ENCODE measurements at places on chromosomes 16 and 17.

DNA sequence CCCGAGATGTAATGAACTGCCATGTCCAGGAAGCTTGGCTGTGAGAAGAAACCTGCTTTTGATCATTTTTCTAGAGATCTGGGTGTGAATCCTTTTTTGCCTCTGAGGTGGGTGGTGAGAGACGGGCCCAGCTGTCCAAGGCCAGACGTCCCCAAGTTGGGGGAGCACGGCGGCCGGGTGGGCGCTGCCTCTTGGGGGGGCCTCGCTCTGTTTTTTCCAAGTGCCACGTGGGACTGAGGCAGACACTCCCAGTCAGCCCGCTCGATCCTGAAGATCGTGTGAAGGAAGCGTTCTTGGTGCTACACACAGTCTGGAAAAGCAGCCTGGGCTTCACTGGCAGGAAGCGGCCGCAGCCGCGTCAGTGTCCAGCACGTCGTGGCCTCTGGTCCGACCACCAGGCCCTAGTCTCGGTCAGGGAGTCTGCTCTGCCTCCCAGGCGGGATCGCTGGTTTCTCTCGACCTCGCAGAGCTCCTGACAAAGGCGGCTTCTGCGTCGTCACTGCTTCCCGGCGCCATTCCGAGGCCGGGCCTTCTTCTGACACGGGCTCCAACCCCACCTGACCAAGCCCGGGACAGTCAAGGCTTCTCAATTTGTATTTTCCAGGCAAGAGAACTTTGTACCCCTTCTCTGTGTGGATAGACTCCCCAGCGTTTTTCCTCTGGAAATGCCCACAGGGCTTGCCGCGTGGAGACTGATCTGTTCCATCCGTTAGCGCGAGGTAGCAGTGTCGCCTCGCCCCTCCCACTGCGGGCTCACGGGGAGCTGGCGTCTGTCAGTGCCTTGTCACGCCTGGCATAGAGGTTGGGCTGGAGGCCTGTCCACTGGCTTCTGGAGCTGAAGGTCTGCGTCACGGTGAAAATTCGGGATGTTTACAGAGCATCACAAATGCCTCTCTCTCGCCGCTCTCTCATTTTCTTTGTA lies 12.4 kb downstream of the PRSS27 start:
- DNase-seq, result no peak

GRCh38 chr17:48961516-48962233 lies 6.7 kb downstream of the GIP start:
- peak; percentile 69 for DNase-seq

DNA sequence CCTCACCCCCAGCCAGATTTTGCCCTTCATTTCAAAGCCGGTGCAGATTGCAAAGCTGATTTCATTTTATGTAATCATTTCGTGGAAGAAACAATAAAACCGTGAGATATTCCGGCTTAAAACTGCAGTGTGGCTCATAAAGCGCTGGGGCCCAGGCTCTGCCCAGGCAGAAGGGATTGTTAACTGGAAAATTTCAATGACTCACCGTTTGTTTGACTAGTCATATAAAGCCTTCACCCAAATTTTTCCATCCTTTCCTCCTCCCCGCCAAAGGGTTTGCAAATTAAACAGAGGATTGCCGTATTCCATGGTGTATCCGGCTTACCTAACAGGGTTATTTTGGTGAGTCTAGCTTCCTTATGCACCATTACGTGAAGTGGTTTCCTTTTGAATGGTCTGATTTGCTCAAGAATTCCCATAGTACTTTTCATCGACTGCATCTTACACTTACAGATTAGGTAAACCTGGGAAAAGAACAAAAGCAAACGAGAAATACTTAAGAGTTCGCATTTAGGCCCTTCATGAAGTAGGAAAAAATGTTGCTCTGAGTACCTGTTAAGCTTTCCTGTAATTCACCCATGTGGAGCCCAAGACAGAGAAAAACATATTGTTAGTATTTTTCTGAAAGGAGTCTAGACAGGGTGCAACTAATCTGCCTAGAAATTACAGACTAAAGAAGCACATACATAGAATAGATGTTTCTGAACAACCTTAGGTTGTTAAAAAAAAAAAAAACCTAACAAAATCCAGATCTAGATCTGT lies 949 bp upstream of the GSPT1 start:
- DNase-seq, result peak; percentile 30

- no peak for DNase-seq
Observed at GRCh38 chr17:36592316-36592715, 637 bp downstream of the DHRS11 start.

DNA sequence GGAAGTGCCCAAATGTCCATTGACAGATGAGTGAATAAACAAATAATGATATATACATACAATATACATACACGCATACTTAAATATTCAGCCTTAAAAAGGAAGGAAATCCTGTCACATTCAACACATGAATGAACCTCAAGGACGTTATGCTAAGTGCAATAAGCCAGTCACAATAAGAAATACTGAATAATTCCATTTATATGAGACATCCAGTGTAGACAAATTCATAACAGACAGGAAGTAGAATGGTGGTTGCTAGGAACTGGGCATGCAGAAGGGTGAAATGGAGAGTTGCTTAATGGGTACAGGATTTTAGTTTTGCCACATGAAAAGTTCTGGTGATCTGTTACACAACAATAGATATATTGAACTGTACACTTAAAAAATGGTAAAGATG lies 8.8 kb upstream of the ITGB4 start:
- no peak for DNase-seq

Data from astrocyte of the spinal cord (primary cell).